ENCODE measurements at places on chromosomes 11 and 22. TPM values are rescaled to one million over a fixed set of nuclear protein-coding genes. Genes with fewer than 3 reads are reported as not detected.

GRCh38 chr11:590997-591396, 14.7 kb downstream of the PHRF1 start:
- no peaks in the 10 kb centered on the region for H3K27me3 ChIP-seq
- no peaks in the 10 kb centered on the region for H3K4me1 ChIP-seq
- no peak overlapping the region for H3K4me3 ChIP-seq

Gene NUDT8
- 7.8 TPM for total RNA-seq

Gene FLRT1
- 0.16 TPM for total RNA-seq

Gene SOX6
- 0.62 TPM for total RNA-seq

Gene BATF2
- 3.2 TPM for total RNA-seq

All from WTC11 (cell line).